ENCODE measurements at places on chromosomes 6 and 20.

- no peak for DNase-seq
Measured at GRCh38 chr6:30093951-30094661, 18.5 kb upstream of the RNF39 start.

DNA sequence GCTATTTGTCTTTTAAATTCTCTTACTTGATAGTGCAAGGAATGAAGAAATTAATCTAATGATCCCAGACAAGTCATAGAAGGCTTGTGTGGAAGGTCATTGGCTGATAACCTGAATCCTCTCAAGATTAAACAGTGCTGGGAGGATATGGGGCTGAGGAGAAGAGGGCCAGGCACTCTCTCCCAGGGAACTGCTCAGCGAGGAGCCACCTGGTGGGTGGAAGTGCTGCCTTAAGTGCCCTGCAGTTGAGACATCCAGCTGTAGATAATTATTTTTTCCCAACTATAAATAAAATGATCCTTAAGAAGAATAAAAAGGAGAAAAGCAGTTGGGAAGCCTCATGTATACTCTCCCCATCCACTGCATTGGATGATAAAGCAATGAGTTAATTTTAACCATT is 47.9 kb downstream of the BTBD3 start:
- no peak for DNase-seq

DNA sequence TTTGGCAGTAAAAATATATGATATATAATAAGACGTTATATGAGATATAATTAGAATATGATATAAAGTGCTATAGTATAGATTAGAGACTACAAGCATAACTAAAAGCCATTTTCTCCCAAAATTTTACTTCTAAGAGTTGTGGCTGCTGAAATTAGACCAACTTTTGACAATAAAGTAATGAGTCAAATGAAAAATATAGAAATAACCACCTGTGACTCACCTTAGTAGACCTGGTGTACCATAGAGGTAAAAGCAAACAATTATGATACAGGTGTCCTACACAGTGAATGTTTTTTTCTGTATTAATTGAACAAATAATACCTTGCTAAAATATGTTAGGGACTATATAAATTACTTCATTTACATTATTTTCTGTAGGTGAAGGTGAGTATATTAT is 482.9 kb upstream of the MAN1A1 start:
- DNase-seq = no peak

- DNase-seq = no peak
Measured at GRCh38 chr20:50133474-50134217, 19.9 kb downstream of the PEDS1 start.

GRCh38 chr6:46452312-46452917 is 38.8 kb downstream of the RCAN2 start:
- DNase-seq = no peak

- DNase-seq = no peak
Measured at GRCh38 chr6:11187301-11187700, 45.2 kb downstream of the NEDD9 start.

DNA sequence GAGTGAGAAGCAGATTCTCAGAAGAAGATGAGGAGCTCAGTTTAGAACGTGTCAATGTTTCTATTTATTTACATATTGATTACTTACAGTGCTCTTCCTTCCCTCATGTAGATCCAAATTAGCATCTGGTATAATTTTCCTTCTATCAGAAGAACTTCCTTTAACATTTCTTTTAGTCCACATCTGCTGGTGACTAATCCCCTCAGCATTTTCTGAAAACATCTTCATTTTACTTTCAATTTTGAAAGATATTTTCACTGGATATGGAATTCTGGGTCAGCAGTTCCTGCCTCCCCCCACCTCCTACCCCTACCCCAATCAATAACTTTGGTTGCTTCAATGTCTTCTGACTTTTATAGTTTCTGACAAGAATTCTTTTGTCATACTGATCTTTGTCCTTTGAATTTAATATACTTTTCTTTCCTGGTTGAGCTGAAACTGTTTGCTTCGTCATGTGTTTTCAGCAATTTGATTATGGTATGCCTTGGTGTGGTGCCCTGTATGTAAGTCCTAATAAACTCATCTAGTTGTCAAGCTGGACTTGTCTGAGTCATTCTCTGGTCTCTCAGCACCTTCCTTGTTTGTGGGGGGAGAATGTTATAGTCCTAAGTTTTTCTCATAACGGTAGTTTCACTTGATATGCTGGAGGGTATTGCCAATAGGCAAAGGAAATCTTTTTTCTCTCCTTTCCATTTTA is 57.0 kb downstream of the SMPDL3A start:
- no peak for DNase-seq

GRCh38 chr6:21046276-21046675 is 512.0 kb downstream of the CDKAL1 start:
- no peak for DNase-seq
